ENCODE measurements at places on chromosomes 11 and 22.

DNA sequence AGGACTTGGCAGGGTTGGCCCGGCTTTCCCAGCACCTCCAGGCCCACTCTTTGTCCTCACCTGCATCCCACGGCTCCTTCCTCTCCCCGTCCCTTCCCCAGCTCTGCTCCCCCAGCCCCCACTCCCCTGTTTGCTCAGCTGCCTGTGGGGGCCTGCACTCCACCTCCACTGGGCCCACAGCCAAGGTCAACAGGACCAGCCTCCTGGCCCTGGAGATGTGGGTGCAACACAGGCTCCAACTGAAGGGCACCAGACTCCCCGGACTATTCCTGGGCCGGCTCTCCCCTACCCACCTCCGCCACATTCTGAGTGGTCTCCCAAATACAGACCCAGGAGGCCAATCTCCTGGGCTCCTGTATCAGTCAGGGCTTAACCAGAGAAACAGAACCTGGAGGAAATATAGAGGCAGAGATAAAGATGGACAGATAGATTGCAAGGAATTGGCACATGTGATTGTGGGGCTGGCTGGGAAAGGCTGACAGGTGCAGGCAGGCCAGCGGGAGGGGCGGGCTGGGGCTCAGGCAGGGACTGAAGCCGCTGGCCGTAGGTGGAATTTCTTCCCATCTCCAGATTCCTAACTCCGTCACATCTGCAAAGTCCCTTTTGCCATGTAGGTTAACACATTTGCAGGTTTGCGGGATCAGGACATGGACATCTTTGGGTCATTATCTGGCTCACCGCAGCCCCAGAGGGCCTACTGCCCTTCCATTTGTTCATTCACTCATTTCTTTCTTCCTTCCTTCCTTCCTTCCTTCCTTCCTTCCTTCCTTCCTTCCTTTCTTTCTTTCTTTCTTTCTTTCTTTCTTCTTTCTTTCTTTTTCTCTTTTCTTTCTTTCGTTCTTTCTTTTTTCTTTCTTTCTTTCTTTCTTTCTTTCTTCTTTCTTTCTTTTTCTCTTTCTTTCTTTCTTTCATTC, 45.8 kb upstream of the MYH9 start:
- DNase-seq = no peak

GRCh38 chr11:117273550-117274289, 17.4 kb upstream of the BACE1-AS start:
- no peak for DNase-seq

DNA sequence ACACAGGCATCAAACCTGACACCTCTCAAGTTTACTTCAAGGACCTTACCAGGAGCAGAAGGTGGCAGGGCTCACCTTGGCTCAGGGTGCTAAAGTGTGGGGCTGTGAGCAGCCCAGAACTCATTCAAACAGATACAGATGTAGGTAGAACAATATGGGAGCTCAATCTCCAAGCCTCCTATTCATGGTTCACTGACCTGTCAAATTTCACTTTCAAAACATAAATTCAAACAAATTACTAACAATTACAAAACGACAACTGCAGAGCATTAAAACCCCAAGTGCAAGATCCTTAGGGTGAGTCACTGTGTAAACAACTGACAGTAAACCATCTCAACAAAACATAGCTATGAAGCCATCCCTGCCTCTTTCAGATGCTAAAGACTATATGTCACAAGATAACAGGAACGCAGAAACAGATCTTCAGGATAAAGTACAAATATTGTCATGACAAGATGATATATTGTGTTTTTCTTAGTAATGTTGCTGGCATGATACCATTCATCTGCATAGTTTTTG, 303.5 kb upstream of the ANO3 start:
- DNase-seq = no peak

DNA sequence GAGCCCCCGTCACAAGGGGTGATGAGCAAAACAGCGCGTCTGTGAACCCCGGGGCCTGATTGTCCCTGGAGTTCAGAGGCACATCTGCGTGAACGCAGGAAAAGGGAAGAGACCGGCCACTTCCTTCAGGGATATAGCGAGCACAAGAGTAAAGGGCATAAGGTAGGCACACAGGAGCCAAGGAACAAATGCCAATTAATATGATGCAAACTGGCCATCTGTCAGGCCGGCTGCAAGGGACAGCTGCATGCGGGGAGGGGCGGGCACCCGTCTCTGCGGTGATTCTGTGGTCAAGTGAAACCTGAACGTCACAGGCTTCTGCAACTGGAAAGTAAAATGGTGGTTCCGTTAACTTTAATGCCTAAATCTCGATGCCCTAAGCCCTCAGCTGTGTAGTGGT, 64.7 kb downstream of the TRIM29 start:
- no peak for DNase-seq

DNA sequence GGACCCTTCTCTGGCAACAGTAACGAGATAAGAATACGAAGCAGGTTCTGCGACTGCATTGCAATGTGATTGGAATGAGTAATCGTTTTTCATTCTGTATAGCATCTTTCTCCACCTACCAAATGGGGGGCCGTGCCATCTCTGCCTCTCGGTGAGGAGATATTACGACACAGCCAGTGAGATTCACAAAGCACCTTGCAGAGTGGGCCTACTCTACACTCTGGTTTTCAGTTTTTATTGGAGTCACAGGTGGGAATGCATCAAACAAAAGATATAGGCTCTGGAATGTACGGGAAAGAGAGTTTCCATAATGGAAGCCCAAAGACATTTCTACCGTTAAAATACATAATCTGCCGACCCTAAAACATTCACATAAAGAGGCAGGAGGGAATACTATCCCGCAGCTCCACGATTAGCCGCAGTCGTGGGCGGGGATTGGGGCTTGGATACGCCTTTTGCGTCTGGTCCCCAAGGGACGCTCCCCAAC, 423 bp upstream of the RTN3 start:
- peak; percentile 16 for DNase-seq

- DNase-seq = no peak
Measured at GRCh38 chr11:765025-765801, 12.1 kb downstream of the GATD1 start.

- DNase-seq = no peak
Measured at GRCh38 chr11:17572359-17572690, 25.3 kb downstream of the OTOG start.

DNA sequence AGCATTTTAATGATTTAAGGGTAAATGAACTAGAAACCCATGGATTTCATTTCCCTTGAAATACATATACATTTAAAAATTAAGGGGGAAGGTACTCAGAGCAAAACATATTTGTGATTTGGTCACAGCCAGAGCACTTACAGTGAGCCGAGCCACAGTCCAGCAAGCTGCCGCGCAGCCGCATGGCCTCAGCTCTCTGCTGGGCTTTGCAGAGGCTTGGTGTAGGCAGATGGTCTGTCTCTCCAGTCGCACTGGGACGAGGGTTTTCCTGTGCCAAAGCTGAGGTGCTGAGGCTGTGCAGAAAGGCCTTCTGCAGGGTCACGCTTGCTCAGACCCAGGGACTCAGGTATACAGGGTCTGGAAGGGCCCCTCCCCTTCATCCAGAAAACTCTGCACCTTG, 367.3 kb downstream of the OPCML start:
- DNase-seq = no peak

GRCh38 chr11:88353835-88354496, 16.4 kb upstream of the CTSC start:
- DNase-seq = no peak

DNA sequence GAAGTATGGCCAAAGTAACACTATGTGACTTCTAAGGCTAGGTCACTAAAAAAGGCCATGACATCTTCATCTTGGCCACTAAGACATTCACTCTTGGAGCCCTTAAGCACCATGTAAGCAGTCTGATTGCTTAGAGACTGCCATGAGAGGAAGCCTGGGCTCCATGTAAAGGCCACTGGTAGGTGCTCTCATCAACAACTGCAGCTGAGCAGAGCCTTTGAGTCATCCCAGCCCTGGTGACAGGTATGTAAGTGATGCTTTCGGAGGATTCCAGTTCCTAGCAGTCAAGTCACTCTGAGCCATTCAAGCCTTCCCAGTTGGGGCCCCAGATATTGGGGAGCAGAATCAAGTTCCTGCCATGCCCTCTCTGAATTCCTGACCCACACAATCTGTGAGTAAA, 26.2 kb downstream of the GAB2 start:
- DNase-seq = no peak

DNA sequence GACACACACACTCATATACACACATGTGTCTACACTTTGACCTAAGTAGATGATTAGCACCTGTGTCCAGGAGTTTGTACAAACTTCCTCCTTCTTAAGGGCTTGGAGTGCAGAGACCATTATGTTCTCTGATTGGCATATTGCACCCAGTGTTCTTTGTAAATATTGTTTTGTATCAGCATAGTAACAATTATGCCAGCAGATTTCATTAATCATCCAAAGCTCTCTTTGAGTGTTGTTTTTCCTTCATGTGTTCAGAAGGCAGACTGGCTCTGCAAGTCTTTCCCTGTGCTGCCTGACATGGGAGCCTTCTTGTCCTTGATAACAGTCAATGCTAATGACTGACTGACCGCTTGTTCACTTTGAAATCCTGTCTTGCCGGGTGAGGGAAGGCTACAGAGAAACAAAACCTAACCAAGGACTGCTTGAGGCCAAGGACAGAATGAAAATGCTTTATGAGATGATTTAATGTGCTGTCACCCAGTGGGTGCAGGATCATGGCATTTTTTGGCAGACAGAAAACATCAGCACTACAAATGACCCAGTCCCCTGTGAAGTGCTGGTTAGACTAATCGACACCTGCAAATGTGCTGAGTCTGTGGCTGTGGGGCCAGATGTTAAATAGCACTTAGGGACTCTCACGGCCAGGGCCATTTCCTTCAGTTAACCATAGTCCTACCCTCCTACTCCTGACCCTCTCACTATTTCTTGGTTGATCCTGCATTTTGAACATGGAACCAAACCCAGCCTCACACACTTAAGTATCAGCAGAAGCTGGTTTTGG, 6.6 kb upstream of the BARX2 start:
- no peak for DNase-seq

GRCh38 chr22:38313384-38313955, 3.8 kb downstream of the CSNK1E start:
- no peak for DNase-seq

- no peak for DNase-seq
Measured at GRCh38 chr11:34891611-34892010, 24.6 kb downstream of the APIP start.

DNA sequence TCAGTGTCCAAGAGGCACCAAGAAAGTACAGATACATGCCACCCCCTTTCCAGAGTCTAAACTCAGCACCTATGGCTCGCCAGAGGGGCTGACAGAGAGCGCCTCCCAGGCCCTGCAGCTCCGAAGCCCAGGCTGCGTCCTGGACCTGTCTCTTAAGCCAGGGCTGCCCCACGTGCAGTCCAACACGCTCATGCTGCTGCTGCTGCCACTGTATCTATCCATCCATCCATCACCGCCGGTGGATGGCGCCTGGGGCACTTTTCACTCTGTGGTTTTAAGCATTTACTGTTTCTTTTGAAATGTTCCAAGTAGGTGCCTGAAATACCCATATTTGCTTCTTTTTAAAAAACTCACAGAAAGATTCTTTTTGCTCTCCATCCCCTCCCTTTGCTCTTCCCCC, 41.8 kb downstream of the MACROD1 start:
- DNase-seq = no peak

DNA sequence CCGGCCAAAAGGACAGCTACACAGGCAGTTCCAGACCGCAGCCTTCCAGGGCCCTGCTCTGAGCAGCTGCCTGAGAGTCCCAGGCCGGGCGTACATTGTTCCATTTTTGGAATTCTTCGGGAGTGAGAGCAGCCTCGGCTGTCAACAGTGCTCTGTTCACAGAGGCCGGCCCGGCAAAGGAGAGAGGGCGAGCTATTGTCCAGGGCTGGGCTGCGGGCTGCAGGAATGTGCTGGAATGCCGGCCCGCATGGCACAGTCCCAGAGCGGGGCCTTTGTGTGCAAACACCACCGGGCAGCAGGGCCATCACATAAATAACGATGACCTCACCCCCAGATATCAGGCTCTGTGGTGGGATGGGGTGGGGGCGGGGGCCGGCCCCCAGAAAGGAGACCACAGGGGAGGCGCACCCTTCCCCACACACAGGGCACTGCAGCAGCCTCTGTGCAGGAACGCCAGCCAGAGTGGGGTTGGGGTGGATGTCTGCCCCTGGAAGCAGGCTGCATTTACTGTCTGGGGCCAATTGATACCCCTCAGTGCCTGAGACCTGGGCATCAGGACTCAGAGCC, 15.8 kb downstream of the LINC01488 start:
- no peak for DNase-seq

GRCh38 chr11:34755671-34756070, 134.8 kb downstream of the EHF start:
- no peak for DNase-seq

GRCh38 chr11:62264004-62264403, 6.0 kb upstream of the SCGB2A2 start:
- no peak for DNase-seq

DNA sequence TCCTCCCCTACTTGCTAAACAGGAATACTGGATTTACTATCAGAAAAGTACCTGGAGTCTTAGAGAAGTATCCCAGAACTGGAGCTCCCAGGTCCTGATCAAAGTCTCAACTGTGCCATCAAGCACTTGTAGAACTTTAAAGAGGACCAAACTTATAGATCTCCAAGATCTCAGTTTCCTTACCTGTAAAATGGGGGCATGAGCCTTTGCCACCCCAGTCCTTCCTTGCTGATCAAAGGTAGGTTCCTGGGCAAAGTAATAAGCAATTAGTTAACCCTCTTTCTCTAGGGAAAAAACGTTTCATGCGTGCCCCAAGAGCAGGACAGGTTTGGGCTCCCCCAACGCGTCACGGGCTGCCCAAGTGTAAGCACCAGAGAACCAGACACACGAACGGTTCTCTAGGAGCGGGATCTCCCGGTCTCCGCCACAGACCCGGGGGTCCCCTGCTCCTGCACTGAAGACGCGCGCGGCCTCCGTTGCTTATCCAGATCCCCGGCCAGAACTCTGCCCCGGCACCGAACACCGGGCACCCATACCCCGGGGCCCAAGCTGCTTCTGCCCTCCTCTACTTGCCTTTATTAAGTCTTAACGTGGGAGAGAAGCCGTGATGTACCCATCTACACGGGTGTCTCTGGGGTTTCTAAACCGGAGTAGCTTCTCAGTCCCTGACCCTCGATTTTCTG, 505 bp downstream of the ZNF214 start:
- no peak for DNase-seq

GRCh38 chr22:42697542-42698013, 23.1 kb downstream of the A4GALT start:
- no peak for DNase-seq

DNA sequence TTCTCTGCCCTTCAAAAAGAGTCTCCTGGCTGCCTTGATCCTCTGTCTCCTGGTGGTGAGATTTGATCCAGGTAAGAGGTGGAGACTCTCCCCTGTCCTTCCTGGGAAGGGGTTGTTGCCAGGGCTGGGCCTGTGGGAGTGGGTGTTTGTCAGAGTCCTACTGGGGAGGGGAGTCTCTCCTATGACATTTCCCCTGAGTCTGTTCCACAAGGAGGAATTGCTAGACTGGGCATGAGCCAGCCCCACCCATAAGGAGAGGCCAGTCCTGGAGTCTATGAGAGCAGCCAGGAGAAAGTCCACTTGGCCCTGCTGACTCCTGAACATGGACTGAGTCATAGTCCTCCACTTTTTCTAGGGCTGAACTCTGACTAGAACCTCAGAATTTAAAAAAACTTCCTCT, 7.4 kb downstream of the PEX26 start:
- DNase-seq = no peak
